Fibroblast of the conjunctiva (primary cell): ENCODE measurements at places on chromosomes 11 and 22.

DNA sequence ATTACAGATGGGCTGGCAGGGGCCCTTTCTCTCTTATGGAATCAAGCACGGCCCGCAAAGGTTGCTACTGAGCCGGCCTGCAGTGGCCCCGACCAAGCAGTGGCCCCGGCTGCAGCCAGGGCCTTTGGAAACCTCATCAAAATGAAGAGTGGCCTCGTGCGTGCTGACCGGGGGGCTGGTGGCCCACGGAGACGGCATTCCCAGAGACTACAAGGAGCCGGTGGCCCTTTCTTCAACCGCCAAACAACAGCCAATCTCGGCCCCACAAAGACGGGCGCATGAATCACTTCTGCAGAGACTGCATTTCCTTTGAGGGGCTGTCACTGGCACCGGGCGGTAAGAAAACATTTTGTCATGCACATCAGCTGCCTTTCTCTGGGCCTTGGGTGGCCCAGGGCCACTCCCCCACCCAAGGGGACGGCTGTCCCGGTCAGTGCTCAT lies 43.1 kb upstream of the FGF3 start:
- DNase-seq, result no peak

DNA sequence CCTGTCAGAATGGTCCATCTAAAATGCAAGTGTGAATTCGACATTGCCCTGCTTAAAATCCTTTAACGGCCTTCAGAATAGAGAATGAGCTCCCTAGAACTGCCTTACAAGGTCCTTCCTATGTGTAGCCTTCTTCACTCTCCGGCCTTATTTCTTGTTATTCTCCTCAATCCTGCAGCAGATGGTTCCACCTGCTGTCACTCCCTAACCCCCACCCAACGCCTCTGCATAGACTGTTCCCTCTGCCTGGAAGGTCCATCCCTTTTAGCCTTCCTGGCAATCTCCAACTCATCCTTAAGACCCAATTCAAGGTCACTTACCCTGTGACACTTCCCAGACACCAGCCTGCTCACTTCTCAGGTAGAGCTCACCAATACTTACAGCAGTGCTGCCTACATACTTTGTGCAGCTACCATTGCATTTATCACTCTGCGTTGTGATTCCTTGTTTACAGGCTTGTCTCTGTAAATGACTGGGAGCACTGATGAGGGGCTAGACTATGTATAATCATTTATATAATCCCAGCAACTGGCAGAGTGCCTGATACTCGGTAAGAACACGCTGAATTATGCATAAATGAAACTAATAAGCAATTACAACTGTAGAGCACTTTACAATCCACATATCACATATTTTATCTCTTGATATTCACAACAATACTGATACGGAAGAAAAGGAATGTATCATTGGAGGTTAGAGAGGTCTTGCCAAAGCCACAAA lies 58.9 kb downstream of the CLPB start:
- DNase-seq, result no peak

- peak; percentile 87 for DNase-seq
Measured at GRCh38 chr11:7637447-7638157, 35.7 kb downstream of the CYB5R2 start.

DNA sequence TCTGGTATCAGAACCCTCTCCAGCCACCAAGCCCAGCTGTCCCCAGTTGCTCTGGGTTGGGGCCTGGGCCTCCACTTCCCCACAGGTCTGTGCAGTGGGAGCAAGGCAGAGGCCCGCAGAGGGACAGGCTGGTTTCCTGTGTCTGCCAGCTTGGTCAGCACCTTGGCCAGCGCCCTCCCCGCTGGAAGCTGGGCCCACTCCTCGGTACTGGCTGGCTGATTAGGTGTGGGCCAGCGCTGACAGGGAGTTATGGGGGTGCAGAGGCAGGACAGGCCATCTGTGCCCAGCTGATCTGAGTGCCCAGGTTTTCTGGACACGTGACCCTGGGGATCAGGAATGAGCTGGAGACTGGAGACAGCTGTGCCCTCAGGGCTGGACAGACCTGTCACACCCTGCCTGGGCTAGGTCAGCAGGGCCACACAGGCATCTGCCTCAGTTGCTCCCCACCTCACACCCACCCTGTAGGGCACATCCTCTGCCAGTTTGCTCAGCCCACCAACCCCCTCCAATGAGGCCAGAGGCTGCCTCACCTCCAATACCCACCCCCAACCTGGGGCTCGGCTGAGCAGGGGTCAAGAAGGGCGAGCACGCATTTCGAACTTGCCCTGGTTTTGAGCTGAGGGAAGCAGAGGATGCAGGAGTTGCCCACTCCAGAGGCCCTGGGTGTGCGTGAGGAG lies 175.3 kb downstream of the IGLL1 start:
- DNase-seq, result no peak

GRCh38 chr11:118476676-118477075 lies 40.4 kb downstream of the KMT2A start:
- peak; percentile 47 for DNase-seq

DNA sequence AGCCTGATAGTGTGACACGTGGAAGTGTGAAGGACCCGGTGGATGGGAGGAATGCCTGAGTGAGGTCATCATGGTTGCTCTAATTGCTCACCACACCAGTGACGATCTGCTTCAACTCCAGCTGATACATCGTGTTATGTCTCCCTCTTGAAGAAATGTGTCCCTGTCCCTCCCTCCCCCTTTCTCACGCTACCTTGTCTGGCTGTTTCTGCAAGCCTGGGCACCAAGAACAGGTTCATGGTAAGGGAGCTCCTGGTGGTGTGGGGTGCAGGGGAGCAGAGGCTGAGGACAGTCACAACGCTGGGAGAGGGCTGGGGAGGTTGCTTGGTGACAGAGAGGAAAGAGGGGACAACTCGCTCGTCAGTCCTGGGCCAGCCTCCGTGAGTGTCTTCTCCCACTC lies 413.4 kb downstream of the SOX6 start:
- DNase-seq, result no peak

GRCh38 chr22:22431271-22432220 lies 77.0 kb downstream of the ZNF280B start:
- peak; percentile 28 for DNase-seq

DNA sequence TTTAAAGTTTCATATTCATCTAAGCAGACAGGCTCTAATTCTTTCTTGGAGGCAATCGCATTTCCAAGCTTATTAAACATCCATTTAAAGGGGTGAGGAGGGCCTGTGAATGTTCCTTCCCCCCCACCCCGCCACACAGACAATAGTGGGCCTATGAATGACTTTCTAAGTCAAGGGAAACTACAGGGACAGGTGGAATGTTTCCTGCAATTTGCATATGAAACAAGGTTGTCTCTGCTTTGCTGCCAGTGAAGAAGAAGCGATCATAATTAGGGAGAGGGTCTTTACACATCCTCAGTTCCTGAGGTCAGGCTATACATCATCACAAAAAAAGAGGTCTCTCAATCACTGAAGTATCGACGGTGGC lies 127.9 kb upstream of the OPCML start:
- DNase-seq, result no peak

GRCh38 chr22:37696657-37697537 lies at the start of gene TRIOBP:
Gene TRIOBP, plus strand, starts transcription at chr22:37697048. Its CDS starts 4,318 bp downstream, at chr22:37701366.
- peak; percentile 91 for DNase-seq

- DNase-seq, result no peak
Measured at GRCh38 chr11:119149018-119149785, at the start of gene ABCG4. Gene ABCG4, plus strand, starts transcription at chr11:119149052. Its CDS starts 914 bp downstream, at chr11:119149966.

DNA sequence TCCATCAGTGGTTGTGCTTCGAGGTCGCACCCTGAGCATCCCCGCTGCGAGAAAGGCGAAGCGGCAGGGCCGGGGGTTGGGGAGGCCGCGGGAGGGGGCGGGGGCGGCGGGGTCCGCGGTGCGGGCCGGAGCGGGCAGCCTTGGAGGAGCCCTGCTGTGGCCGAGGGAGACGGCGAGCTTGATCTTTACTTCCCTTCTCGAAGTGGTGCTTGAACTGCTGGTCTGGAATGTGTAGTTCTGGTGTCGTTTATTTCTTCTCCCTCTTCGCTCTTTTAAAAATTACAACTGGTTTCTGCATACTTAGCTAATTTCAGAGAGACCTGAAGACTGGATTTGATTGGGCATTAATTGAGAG lies 1.1 kb downstream of the APLP2 start:
- DNase-seq, result no peak

DNA sequence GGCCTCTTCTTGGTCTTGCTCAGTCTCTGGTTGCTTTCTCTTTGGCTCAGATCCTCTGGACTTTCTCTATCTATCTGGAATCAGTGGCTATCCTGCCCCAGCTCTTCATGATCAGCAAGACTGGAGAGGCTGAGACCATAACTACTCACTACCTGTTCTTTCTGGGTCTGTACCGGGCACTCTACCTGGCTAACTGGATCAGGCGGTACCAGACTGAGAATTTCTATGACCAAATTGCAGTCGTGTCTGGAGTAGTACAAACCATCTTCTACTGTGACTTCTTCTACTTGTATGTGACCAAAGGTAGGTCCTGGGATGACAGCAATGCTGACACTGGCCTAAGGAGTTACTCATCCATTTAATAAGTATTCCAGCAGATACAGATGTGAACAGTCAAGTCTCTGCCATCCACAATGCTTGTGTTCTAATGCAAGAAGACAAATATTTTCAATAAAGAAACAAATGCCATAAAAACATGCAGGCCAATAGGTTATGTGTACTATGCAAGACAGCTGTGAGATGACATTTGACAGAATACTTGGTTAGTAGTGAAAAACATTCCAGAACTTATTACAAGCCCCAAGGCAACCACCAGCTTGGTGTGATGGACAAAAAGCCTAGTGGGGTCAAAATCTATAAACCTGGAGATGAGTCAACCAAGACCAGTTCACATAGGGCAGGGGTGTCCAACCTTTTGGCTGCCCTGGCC lies 13.4 kb downstream of the KDELR3 start:
- DNase-seq, result no peak

DNA sequence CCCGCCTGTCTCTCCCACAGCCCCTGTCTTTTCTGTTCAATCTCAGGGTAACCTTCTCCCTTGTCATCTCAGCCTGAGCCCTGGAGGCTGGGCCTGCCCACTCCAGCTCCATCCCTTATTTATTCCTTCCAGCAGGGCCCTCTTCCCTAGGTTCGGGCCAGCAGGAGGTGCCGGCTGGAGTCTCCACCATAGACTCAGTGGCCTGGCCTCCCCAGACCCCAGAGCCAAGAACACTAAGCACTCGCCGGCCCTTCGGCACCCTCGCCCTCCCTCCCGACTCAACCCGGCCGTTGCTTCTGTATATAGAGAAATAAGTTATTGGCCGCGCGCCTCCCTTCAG lies 1.4 kb upstream of the RAB1B start:
- DNase-seq, result no peak

DNA sequence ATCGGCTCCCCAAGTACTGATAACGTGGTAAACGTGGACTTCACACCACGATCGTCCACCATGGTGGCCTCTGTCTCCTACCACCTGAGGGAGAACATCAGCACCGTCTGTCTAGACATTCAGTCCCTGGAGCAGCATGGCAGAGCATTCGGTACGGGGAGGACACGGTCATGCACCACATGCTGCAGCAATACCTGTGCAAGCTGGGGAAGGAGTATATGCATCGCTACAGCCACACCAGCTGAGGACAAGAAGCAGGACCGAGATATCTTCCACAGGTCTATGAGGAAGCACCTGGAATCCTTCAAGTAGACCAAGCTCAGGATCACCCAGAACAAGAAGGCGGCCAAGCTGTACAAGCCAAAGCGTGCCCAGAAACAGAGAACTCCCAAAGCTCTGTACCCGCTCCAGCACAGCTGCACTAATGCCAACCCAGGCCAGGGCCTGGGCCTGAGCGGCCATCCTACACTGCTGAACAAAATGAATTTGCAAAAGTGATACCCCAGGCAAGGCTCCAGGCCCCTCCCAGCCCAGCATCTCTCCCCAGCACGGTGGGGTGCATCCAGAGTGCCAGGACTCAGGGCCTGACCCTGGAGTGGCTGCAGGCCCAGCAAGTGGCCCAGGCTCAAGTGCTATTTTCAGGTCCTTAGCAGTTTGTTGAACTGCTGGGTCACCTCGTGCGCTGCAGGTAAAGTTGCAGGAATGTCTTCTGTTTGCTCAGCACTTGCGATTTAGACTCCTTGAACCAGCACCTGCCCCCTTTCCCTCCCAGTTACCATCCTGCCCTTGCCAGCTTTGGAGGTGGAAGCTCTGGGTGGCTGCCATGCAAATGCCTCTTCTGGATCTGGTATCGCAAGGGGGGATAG lies 119.3 kb upstream of the SERPIND1 start:
- no peak for DNase-seq

DNA sequence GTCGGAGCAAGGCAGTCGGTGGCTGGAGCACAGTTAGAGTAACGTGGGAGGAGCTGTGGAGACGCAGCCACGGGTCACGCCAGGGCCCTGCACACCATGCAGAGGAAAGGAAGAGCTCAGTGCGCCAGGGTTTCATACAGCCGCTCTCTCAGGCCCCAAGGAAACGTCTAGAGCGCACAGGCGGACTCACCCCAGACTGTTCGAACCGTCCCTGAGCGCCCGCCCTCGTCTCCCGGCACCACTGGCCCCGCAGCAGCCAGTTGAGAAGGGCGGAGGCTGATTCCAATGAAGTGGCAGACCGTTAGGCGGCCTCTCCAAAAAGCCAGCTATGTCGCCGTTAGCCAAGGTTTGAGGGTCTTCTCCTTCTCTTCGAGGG lies 483 bp upstream of the HYLS1 start:
- peak; percentile 12 for DNase-seq
